NCI-H1092 (cell line): ENCODE measurements at places on chromosomes 7 and 10.

GRCh38 chr7:120588416-120588815 is 269.5 kb downstream of the TSPAN12 start:
- DNase-seq = no peak

- no peak for DNase-seq
Observed at GRCh38 chr10:117284716-117285494, 44.0 kb downstream of the SLC18A2 start.

GRCh38 chr7:92061154-92061553 is 73.1 kb downstream of the CYP51A1 start:
- no peak for DNase-seq

GRCh38 chr10:78645169-78645686 is 423.5 kb upstream of the ZMIZ1 start:
- DNase-seq = no peak

DNA sequence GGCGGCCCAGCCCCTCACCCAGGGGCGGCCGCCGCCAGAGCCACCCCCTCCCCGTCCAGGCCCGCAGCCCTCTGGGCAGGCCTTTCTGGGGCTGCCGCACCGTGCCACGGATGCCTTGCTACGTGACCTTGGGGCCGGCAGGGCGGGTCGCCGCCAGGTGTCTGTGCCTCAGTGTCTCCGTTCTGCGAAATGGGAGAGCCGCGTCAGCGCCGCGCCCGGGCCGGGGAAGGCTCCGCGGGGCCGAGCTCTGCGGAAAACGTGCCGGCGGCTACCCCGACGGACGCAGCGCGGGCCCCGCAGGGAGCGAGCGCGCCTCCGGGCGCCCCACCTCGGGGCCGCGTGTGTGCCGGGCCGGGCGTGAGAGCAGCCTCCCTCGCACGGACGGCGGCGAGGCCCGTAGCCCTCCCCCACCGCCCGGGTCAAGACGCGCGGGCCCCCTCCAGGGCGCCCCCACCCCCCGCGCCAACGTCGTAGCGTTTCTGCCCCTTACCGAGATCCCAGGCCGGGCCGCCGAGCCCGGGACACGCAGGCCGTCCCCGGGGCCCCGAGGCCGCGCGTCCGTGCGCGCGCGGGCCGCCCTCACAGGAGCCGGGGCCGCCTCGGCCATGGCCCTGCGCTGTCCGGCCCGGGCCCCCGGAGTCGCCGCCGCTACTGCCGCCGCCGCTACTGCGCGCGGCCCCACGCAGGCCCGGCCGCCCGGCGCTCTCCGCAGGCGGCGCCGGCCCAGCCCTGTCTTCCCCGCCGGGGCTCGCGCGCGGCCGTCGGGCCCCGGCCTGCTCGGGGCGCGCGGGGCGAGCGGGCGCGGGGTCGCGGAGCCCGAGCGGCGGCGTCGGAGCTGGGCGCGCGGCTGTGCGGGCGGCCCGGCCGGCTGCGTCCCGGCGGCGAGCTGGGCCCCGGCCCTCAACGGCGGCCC is 1.1 kb downstream of the ZNF777 start:
- DNase-seq = no peak
